ENCODE measurements at places on chromosomes 2 and 18.

GRCh38 chr2:209463226-209463625 is 39.4 kb downstream of the MAP2 start:
- no peak for DNase-seq

DNA sequence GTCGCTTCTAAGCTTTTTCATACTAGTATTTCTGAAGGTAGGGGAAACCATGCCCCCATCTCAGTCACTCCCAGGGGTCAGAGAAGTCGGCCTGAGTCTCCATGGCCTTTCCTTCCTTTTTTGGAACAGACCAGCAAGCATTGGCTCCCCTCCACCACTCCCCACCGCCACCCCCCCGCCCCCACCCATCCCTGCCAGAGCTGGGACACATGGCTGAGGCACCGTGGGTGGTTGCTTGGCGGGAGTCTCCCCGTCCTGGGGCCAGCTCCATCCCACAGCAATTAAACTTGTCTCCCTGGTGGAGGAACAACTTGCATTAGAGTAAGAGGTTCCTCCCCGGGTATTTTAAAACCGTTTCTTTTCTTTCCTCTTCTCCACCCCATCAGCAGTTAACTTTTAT is 100.8 kb upstream of the TFPI start:
- no peak for DNase-seq

DNA sequence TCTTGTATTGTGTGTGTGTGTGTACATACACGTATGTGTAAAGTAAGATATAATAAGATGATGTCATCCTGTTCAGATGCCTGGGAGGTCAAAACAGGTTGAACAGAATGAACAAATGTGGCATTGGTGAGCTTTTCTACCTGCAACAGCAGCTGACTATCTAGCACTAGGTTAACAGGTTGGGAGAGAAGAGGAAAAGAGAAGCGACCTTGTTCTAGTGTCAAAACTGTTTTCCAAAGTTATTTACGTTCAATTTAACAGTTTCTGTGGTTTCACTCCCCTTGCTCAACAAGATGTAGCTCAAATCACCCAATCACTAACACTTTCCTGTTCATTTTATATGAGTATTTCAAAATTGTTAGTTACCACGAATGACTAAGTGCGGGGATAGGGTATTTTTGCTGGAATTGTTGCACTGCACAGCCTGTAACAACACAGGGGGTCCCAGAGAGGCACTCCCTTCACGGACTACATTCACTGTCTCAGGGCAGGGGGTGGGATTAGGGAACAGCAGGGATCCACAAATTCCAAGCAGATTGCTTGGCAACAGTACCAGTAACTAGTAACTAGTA is 67.5 kb upstream of the DTNB start:
- DNase-seq: no peak

- DNase-seq: no peak
Observed at GRCh38 chr2:159553727-159554126, 62.6 kb downstream of the BAZ2B start.

DNA sequence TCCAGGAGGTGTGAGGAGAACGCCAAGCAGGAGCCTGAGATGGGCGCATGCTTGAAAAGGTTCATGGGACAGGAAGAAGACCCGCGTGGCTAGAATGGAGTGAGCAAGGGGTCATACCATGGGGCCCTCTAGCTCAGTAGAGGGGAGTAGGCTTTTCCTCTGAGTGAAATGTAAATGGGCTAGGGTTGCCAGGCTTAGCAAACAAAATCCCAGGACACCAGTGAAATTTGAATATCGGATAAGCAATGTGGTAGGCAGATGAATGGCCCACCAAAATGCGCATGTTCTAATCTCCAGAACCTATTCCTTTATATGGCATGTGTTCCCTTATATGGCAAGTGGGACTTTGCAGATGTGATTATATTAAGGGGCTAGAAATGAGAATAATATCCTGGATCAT is 174.1 kb upstream of the CCDC68 start:
- no peak for DNase-seq

GRCh38 chr18:75697493-75697892 is 270.0 kb upstream of the SMIM21 start:
- DNase-seq: no peak

- DNase-seq: no peak
Observed at GRCh38 chr2:241953324-241953928, 83.9 kb downstream of the RTP5 start.

DNA sequence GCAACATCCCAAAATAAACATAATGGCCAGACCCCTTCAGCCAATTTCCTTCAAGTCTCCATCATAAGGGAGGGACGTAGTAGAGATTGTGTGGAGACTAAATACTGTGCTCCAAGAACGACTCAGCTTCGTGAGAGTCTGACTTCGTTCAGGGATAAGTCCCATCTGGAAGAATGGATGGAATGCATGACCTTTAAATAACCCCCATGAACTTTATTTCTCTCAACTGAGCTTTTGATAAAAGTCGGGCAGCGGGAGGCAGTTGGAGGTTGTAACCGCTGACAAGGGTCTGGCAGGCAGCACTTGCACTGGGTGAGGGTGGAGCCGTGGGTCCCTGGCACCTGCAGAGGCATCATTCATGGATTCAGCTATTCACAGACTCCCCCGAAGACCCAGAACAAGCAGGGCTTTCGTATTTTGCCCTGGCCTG is 115.9 kb downstream of the ZFP36L2 start:
- DNase-seq: no peak

- no peak for DNase-seq
Observed at GRCh38 chr18:63191413-63191812, 128.2 kb downstream of the BCL2 start.

DNA sequence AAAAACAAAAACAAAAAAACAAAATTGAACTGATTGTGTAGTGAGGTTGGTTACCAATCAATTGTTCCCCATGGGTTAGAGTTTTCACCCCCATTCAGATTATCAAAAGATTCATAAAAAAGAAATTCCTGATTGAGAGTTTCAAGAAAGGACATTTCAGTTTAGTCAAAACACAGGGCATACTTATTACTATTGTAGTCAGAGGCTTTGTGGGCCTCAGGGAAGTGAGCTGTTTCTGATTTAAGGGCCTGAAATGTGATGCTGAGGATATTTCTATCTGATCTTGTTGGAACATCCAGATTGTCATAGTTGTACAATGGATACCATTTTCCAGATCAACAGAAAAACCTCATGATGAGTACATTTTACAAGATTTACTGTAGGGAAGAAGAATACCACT is 368.1 kb upstream of the NETO1 start:
- DNase-seq: no peak

GRCh38 chr2:142974288-142975024 is 97.0 kb downstream of the KYNU start:
- no peak for DNase-seq

GRCh38 chr2:165627470-165627869 is 158.0 kb downstream of the CSRNP3 start:
- DNase-seq: no peak

DNA sequence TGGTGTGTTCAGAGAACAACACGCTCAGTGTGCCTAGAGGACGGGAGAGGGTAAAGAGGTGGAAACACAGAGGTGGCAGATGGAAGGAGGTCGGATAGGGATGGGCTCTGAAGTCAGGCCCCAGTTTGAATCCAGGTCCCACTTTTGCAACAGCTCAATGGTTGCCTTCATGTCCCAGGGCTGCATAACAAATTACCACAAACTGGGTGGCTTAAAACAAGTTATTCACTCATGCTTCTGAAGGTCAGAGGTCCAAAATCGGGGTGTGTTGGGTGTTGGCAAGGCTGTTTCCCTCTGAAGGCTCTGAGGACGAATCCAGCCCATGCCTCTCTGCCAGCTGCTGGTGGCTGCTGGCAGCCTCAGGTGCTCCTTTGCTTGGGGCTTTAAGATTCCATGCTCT is 12.7 kb upstream of the ADCY3 start:
- DNase-seq: no peak
